ENCODE measurements at places on chromosomes 2 and 18.

DNA sequence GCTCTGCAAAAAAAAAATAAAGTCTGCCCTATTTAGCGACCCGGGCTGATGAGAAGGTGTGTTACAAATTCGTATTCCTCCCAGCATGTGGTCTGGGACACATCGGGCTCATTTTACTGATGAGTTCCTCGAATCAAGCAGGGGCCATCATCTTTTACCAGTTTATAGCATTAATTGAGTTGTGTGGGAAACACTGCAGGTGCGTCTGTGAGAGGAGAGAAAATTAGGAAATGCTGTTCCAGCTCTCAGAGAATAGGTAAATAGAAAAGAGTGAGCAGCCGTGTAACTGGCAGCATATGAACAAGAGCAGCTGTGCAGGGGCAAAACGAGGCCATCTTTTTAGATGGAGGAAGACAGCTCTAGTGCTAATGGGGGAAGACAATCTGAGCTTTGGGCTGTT, 216.7 kb downstream of the SETBP1 start:
- DNase-seq, result no peak

GRCh38 chr2:27494284-27494943, 586 bp downstream of the FNDC4 start:
- no peak for DNase-seq

DNA sequence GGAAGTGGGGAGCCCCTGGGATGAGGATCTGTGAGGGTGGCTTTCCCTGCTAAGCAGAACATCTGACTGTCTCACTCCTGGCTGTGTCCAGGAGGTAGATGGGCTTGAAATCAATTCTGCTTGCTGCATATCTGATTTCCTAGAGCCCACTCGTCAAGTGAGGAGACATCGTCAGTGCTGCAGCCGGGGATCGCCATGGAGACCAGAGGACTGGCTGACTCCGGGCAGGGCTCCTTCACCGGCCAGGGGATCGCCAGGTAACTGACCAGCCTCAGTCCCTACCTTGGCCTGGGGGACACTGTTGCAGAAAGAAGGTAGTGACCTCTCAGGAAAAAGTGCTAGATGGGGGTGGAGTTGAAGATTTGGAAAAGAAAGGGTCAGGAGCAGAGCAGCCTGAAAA, 31.3 kb downstream of the CNGA3 start:
- no peak for DNase-seq

- no peak for DNase-seq
Observed at GRCh38 chr2:38723173-38723572, 28.0 kb downstream of the SRSF7 start.

GRCh38 chr2:62577994-62578781, 72.2 kb upstream of the TMEM17 start:
- DNase-seq, result no peak

DNA sequence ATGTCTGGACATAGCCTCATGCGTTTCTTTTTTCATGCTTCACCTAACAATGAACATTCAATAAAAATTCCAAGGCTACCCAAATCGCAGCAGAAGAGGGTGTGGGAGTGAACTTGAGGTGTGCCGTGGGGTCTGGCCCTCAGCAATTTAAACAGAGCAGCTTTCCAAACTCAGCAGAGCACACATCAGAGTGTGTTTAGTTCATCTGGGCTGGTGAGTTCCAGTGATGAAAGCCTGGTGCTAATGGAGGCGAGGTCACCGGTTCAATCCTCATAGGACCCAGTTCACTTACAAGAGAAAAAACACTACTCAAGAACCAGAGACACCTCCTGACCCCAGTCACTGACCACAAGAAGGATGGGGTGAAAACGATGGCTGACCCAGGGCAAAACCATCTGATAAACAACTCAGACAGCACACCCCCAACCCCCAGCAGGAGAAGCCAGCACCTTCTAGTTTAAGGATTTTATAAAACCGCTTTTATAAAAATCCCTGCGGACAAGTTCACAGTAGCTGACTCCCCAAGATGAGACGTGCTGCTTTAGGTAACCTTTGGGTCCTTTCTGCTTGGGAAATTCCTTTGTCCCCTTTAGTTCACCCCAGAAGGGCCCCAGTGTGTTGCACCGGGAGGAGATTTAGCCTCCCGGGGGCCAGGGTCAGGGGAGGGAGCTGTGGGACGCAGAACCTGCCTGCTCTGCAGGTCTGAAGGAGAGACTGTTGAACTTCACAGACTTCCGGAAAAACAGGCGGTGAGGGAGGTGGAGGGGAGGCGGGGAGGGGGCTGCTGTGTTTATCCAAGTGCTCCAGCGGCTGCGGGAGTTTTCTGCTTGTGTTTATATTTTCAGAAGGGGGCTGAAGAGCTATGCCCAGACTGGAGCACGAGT, 152.7 kb upstream of the SOX11 start:
- DNase-seq, result no peak

GRCh38 chr2:190587106-190587505, 52.6 kb upstream of the NEMP2 start:
- no peak for DNase-seq

DNA sequence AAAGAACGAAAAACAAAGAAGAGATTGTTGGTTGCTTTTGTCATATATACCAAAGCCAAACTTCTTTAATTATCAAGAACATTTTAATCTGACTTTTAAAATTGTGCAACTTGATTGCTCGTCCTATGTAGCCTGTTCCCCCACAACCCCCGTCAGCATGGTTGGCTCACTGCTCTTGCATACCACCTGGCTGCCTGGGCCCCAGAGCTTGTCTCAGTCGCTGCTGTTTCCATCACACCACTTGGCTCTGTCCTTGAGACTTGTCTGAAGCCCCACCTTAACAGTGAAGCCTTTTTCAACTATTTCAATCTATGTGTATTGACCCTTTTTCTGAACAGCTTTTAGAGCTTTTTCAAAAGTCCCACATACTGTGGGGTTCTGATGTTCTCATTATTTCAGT, 270.8 kb downstream of the ZNF407 start:
- DNase-seq, result no peak

- DNase-seq, result no peak
Observed at GRCh38 chr2:44616667-44617155, 255.0 kb downstream of the CAMKMT start.

DNA sequence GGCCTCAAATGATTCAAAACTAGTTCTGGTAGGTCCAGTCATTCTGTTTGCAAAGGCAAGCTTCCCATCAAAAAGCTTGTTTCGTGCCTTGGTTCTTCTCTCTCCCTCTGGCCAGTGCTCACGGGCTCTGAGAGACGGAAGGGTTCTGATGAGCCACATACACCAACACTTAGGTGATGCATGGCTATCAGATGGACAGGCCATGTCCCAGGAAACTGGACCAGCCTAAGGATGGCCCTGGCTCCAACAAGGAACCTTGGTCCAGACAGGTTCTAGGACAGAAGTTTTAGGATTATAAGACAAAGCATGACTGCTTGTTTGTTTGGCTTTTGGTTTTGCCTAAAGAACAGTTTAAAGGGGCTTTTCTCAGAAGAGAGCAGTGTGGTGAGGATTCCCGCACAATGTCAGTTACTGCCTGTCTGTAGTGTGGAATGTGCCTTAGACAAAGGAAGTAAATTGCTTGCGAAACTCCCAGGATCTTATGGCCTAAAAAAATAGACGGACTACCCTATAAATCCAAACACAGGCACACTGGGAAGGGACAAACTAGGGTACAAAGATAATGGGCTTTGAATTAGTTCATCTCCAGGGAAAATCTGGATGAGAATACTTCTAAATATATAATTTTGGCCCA, 10.3 kb downstream of the CYP1B1 start:
- DNase-seq, result no peak

All from hippocampal formation (tissue), 2 donors.